ENCODE measurements at places on chromosomes 6 and 20.
A peak's percentile ranks its signal among the peaks of the same experiment; 100 is the strongest.

GRCh38 chr6:145368075-145368474, 367.2 kb downstream of the EPM2A start:
- DNase-seq, result no peak

DNA sequence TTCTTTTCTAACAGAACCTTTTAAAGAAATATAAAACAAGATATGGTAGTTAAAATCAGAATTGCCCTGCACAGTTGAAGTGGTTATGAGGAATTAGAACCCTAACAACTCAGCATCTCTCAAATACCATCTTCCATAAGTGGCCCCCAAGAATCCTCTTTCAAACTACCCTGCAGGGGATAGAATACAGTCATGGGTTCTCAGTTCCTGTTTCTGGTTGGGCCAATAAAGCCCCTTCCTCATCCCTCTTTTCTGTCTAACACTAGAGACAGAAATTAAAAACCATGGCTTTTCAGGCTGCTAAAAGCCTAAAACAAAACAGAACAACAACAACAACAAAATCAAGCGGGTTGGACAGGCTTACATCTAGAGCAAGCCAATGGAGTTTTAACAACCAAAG, 6.7 kb upstream of the LCA5 start:
- no peak for DNase-seq

GRCh38 chr20:36155629-36155971, 1.1 kb downstream of the EPB41L1 start:
- no peak for DNase-seq

GRCh38 chr6:13573669-13574110, 711 bp upstream of the SIRT5 start:
- DNase-seq, result peak; percentile 57

GRCh38 chr6:56073761-56074160, 173.6 kb downstream of the COL21A1 start:
- no peak for DNase-seq

GRCh38 chr6:162708971-162709370, 18.6 kb downstream of the PRKN start:
- DNase-seq, result no peak

DNA sequence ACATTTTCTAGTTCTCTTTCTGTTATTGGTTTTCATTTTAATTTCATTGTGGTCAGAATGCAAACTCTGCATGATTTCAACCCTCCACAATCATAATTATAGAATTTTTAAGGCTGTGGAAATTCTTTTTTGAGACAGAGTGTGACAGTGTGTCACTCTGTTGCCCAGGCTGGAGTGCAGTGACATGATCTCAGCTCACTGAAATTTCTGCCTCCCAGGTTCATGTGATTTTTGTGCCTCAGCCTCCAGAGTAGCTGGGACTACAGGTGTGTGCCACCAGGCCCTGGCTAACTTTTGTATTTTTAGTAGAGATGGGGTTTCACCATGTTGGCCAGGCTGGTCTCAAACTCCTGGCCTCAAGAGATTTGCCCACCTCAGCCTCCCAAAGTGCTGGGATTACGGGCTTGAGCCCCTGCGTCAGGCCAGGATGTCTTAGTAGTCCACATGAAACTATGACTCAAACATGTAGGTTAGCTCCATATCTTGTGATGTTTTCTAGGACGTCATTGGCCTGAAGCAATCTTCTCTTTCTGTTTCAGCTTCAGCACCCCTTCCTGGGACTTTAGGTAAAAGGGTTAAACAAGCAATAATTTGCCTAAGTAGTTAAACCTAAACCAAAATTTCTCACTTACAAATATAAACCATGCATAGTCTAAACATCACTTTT, 47.4 kb upstream of the SAMD3 start:
- no peak for DNase-seq

- peak; percentile 84 for DNase-seq
These were observed 100.7 kb downstream of the ANKRD60 start for GRCh38 chr20:58127701-58128111.

DNA sequence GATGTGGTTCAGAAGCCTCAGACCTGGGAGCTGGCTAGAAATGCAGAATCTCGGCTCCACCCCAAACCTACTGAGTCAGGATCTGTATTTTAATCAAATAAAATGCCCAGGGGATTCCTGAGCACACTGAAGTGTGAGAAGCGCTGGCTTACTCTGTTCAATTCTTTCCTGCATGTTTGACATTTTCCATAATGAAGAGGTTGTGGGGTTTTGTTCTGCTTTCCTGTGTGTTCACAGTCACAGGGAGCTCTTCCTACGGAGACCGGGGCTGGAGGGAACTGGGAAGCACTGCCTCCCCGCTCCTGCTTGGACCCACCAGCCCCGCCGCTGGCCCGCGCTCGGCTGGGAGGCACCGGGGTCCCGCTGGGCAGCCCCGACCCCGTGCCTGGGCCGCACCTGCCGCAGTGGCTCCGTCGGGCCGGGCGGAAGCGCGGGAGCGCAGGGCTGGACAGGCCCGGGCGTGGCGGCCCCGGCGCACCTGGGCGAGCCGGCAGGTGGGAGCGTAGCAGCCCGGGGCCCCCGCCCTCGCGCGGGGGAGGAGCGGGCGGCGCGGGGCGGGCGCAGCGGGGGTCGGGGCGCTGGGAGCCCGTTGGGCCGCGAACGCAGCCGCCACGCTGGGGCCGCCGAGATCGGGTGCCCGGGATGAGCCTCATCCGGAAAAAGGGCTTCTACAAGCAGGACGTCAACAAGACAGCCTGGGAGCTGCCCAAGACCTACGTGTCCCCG, at the start of gene MAPK13:
TSS of gene MAPK13 (plus strand) at position 573 of the 726 bp plus-strand sequence. CDS start at position 643, 70 bp downstream.
- DNase-seq, result no peak

DNA sequence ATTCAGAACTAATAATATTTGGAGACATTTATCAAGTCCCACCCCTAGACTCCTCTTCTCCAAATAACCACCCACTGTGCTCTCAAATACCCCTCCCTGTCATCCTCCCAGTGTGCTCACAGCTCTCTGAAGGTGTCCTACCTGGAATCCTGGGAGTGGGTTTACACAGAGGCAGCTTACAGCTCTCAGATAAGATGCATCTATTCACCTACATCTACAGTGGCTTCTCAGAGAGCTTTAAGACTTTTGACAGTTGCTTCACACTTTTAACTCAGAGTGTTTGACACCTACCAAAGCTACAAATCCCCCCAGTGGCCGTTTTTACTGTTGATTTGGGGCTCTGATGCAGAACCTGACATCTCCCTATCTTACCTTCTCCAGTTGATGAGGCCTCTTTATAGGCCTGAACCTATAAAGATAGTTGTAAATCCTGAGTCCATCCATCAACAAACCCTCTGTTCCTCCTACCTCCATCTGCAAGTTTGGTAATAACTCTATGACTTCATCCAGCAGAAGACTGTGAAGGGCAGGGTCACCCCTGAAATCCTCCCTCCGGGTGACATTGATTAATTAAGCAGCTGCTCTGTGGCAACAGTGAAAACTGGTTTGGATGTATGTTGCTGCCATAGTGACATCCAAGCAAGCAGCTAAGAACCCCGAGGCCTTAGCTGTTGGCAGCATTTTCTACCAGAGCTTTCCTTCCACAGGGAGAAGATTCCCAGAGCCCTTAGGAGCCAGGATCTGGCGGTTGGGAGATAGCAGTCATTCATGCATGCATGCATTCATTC, 226.1 kb upstream of the RREB1 start:
- DNase-seq, result no peak

DNA sequence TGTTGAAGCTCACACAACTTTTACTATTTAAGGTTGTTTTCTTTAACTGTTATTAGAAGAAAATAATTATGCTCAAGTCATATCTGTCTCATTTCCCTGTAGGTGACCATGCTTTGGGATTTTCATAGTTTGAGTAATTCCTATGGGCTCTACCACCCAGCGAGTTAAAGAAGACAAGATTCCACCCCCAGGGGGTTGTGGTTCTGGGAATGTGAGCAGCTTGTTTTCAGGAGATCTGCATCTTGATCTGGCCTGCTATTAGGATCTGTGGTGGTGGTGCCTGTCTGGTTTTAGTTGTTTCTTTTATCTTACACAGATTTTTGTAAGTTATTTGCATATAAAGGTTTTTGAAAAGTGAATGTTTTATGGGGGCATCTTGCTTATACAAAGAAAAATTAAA, 20.2 kb upstream of the REV3L start:
- DNase-seq, result peak; percentile 75

GRCh38 chr6:41639809-41640371, 1.6 kb downstream of the MDFI start:
- no peak for DNase-seq

- DNase-seq, result no peak
These were observed 42.1 kb upstream of the SRPK1 start for GRCh38 chr6:35962779-35963560.

- no peak for DNase-seq
These were observed 88.1 kb downstream of the RSPH3 start for GRCh38 chr6:158911746-158912480.

DNA sequence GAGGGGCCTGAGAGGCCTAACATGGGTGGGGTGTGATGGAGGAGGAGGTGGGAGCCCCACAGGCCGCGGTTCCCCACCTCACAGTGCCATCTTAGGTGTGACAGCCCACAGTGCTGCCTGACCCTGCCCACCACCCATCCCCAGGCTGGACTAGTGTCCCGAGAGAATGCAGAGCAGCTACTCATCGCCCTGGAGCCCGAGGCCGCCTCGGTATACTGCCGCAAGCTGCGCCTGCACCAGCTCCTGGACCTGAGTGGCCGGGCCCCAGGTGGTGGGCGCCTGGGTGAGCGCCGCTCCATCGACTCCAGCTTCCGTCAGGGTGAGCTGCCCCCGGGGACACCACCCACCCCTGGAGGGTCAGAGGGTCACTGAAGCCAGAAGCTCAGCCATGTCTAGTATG, 15.6 kb downstream of the HSPA12B start:
- DNase-seq, result no peak

Measured in EL (cell line).